ENCODE measurements at places on chromosomes 13 and 19.

DNA sequence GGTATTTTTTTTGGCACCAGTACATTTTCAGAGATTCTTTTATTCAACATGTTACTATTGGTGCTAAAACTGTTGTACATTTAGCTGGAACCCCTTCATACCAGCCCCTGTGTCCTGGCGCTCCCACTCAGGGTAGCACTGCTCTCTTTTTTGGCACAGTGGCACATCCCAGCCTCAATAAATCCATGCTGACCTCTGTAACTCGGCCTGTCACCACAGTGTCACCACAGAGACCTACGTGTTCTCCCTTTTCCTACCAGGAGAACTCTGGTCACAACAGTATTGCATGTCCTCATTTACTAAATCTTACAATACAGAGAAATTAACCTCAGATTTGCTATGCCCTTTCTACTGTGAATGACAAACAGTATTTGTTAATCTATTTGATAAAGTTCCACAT is 10.2 kb downstream of the MPHOSPH8 start:
- no peak for DNase-seq

- no peak for DNase-seq
Observed at GRCh38 chr13:85666356-85666755, 132.9 kb downstream of the SLITRK6 start.

GRCh38 chr13:75929076-75929475 is 292.9 kb downstream of the LMO7 start:
- no peak for DNase-seq

- no peak for DNase-seq
Observed at GRCh38 chr13:21322988-21323387, 136.1 kb downstream of the ZDHHC20 start.

DNA sequence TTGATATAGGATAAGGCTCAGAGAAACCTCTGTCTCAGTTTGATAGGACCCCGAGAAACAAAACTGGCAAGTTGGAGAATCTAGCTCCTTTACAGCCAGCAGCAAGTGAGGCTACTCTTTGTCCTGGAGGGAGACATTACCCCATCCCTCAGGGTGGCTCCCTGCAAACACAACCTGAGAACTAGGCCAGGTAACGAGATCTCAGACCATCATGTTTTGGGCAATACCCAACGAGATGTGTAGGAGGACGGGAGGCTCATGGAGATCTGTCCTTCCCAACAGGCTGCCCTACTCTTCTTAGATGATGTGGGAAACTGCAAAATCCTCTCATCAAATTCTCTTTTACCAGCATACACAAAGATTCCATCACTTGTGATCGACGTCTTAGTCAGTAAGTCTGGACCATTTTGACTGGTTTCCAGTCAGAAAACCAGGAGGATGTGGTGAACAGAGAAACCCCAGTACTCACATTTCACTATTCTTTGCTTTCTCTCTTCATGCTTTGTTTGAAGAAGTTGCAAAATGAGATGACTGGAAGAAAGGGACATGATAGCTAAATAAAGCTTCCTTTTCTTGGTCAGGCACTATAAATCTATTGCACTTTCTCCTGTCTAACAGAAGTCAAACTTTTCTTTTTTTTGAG is 6.0 kb upstream of the CTU1 start:
- DNase-seq = no peak

- no peak for DNase-seq
Observed at GRCh38 chr19:3507371-3508120, 1.4 kb downstream of the FZR1 start.

DNA sequence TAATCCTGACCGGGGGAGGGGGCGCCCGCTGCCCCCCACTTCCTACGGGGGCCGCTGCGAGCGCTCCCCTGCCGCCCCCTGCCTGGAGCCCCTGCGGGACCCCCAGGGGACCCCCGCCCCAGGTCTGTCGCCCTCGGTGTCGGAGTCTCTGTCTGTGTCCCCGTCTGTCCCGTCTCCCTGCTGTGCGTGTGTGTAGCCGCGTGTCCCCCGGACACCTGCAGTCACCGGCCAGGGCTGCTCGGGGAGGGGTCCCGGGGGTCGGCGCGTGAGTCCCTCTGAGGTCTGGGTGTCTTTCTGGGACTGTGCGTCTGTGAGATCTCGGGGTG is 7.7 kb upstream of the NFIC start:
- DNase-seq = no peak

DNA sequence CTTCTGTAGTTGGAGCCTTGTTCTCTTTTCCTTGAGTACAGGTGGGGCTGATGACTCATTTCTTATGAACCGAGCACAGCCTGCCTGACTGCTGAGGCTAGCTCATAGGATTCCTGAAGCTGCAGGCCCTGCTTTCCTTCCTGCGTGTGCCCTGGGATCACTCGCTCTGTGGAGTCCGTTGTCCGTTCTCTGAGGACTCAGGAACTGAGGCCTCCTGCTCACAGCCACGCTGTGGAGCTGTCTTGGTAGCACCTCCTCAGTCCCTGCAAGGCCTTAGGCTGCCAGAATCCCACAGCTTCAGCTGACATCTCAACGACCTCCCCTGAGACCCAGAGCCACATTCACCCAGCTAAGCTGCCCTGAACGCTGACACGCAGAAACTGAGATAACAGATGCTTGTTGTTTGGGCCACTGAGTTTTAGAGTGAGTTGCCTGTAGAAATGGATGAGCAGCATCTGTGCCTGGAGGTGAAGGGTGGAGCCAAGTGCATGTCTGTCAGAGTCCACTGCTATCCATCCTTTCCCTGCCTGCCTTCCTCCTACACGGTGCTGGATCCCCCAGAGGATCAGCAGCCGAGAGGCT is 72.9 kb downstream of the ARHGEF7 start:
- no peak for DNase-seq

DNA sequence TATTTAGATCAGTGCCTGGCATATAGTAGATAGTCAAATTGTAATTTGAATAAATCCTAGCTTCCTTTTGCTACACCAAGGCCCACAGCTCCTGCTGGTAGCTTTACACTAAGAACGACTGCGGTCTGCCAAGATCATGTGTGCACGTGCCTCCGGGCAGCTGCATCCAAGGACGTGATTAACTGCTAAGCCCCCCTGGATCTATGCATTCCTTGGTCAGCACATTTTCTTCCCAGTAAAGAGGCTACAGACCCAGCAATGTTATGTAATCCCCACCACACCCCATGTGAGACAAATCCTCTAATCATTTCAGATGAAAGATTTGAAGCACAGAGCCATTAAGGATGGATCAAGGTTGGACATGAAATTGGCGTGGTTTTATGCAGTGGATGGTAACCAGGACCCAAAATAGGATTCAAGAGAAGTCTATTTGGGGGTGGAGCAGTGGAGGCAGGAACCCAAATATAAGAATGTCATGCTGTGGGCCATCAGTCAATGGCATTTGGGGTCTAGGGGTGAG is 65.2 kb upstream of the PEG3 start:
- no peak for DNase-seq

DNA sequence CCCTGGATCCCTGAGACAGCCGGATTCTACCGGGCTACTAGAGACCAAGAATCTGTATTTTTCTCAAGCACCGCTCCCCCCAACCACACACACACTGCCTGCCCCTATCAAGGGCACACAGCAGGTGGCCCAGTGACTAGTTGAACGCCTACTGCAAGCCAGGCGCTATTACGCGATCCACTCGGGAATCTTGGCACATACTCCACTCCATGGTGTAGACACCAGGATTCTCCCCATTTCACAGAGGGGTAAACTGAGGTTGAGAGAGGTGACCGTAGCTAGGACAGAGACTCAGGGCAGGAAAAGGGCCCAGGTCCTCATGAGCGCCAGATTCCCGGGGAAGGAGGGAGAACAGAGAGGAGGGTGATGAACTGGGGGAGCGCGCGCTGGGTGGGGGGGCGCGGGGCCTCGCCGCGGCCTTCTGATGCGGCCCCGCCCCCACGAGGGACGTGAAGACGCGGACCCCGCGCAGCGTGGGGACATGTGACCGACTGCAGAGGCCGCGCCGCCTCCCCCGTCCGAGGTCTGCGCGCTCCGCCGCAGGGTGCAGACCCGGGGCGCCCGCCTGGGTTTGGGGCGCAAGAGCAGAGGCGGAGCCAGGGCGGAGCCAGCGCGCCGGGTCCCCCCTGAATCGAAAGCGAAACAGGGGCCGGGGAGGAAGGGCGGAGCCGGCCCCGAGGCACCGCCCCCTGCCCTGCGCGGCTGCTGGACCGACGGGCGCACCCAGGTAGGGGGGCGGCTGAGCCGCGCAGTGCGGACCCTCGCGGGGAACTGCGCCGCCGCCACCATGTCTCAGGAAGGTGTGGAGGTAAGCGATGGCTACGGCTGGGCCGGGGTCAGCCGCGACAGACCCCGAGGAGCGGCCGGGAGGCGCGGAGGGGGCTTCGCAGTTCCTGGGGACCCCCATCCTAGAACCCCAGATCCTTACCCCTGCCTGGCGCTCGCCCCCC is at the start of gene SHFL:
Gene SHFL (plus strand): TSS at position 677 of the 950 bp plus-strand sequence. CDS start 111 bp downstream, at position 788.
- no peak for DNase-seq

GRCh38 chr13:46479283-46479682 is 73.7 kb upstream of the LRCH1 start:
- DNase-seq = no peak

GRCh38 chr19:13381827-13382632 is 124.2 kb downstream of the CACNA1A start:
- DNase-seq = no peak

DNA sequence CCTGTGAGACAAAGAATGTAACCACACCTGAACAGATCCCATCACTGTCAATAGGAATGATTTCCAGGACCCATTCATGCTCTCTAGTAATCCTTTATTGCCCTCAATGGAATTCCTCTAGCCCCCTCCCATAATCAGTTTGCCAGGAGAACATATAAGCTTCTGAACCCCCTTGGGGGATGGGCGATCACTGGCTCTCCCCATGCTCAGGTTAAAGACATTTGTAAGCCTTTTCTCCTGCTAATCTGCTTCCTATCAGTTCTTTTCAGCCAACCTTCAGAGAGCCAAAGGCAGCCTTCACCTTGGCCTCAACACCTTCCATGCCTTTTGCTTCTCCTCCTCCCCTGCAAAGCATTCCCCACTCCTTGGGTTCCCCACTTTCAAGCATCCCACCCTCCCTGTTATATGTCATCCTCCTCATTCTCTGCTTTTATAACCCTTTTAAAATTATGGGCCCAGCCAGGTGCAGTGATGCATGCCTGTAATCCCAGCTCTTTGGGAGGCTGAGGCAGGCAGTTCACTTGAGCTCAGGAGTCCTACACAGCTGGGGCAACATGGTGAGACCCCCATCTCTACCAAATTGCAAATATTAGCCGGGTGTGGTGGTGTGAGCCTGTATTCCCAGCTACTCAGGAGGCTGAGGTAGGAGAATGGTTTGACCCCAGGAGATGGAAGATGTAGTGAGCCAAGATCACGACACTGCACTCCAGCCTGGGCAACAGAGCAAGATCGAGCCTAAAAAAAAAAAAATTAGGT is 12.4 kb downstream of the DPRX start:
- DNase-seq = no peak

- peak; percentile 42 for DNase-seq
Observed at GRCh38 chr19:37817180-37817981, 38.0 kb upstream of the ZNF573 start.

DNA sequence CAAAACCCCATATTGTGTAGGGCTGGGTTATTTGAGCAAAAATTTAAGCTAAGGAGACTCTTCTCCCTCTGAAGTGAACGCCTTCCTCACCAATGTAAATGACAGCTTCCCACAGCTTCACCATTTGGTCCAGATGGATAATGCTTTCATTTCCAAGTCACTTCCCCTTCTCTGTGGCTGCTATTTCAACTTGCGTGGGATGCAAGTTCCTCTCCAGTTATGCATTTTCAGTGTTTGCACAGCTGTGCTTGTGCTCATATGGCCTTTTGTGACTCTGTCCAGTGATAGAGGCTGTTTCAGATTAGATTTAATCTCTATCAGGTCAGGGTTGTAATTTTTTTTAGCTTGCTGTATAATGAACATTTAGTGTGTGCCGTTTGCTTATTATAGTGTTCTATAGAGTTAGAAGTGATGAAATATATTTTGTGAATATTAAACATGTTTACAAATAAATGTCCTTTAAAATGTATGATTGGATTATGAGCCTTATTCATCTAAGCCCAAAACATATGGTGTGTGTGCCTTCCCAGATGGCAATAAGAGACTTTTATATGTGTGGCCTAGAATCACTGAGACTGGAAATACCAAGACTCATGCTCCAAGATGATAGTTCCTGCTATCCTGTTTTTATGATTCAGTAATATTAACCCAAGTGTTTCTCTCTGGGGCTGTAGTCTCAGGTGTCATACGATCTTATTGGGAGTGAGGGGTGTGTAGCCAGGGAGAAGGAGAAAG is 86.6 kb downstream of the TNFRSF19 start:
- DNase-seq = no peak

- DNase-seq = no peak
Observed at GRCh38 chr13:21033856-21034602, 27.4 kb downstream of the LATS2 start.

DNA sequence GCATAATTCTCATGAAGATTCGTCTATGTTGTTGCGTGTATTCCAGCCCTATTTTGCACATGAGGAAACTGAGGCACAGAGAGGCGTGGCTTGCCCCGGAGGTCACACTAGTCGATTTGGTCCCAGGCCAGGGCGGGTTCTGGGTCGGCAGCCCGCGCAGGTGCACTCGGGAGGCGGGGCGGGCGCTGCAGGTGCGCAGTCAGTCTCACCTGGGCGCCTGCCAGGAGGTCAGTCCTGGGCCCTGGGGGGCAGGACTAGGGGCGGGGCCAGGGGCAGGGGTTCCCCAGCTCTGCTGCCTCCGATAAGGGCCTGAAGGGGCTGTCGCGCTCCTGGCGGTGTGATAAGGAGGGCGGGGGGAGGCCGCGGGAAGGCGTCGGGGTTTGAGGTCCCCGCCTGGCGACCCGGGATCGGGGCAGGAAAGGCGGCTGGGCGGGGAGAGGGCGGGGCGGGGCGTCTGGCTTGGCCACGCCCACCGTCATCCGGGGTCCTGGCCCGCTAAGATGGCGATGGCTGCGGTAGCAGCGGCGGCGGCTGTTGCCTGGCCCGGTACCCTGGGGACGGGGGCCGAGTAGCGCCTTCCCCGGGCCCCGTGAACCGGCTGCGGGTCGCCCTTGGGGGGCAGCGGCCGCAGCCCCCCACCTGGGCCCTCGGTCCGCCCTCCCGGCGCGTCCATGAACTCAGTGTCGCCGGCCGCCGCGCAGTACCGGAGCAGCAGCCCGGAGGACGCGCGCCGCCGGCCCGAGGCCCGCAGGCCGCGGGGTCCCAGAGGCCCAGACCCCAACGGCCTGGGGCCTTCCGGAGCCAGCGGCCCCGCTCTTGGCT is at the start of gene ATG4D:
Gene ATG4D (plus strand): TSS at position 485 of the 822 bp plus-strand sequence. CDS start 187 bp downstream, at position 672.
- DNase-seq = no peak

GRCh38 chr19:3620817-3621547 is 5.6 kb downstream of the CACTIN start:
- no peak for DNase-seq

DNA sequence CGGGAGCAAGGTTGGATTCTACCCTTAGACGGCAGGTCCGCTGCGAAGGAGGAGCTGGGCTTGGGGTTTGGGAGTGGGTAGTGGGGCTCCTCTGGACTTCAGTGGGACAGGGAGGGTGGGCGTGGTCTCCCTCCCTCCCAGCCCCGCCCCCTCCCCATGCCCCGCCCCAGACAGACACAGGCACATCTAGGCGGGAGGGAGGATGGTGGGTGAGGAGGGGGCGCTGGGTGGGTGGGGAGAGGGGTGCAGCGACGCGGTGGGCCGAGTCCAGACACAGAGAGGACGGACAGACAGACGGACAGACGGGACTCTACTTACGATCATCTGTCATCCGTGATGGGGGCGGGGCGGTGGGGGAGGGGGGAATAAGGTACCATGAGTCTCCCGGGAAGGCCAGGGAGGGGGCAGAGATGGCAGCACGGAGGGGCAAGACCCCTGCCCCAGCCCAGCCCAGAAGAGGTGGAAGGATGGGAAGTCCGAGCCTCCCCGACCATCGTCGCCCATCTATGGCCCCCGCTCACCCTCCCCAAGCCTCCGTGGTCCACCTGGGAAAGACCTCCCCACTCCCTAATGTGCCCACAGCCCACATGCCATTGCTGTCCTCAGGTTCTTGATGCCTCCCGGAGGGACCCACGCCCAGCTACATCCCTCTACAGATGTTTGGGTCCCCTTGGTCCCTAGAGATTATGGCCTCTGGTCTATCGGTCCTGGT is 64.8 kb downstream of the UNC13A start:
- DNase-seq = no peak

All from cortex of kidney (tissue), 1 donor.